GF-D8 (cell line): ENCODE measurements at places on chromosomes 1 and 21.
A peak's percentile ranks its signal among the peaks of the same experiment; 100 is the strongest.

- no peak for DNase-seq
Measured at GRCh38 chr1:221510793-221511503, 230.9 kb downstream of the DUSP10 start.

- DNase-seq: no peak
Measured at GRCh38 chr1:2226525-2227345, 1.4 kb upstream of the SKI start.

DNA sequence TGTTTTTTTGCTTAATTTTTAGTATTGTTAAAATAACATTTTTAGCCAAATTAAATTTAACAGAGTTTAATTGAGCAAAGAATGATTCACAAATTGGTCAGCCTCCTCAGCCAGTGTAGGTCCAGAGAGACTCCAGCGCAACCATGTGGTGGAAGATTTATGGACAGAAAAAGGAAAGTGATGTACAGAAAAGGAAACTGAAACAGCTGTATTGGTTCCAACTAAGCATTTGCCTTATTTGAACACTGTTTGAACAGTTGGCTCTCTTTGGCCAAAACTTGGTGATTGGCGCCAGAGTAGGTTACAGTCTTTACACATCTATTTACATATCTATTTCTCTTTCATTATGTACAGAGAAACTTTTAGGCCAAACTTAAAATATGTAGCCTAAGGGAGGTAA is 19.4 kb downstream of the RPS6KC1 start:
- peak; percentile 15 for DNase-seq

DNA sequence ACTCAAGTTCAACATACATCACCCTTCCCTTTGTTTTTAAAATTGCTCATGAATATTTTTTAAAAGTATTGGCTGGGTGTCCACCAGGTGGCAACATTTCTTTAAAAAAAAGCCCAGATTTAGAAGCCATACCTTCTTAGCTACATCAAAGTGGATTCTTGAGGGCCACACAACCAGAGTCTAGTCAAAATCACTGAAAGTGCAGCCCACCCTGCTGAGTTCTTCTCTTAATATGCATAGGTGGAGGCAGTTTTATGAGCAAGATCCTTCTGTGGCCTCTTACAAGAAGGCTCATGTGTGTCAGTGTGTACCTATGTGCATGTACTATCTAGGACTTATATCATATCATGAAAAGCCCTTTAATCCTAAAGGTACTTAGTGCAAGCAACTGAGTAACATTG is 16.9 kb upstream of the GNG12 start:
- DNase-seq: no peak

DNA sequence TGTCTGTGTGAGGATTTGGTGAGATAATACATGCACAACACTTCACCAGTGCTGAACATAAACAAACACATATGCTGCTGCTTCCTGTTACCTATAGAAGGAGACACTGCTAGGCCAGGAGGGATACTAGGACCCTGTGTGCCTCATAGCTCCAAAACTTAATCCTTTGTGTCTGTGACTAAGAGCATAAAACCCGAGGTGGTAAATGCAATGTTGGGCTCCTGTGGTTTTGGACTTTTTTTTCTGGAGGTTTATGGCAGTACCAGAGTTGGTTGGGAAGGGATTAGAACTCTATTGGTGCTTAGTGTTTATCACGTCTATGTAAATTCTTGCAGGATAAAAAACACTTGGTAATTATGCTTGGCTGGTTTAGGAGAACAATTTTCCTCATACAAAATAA is 122.9 kb downstream of the NUF2 start:
- DNase-seq: no peak

DNA sequence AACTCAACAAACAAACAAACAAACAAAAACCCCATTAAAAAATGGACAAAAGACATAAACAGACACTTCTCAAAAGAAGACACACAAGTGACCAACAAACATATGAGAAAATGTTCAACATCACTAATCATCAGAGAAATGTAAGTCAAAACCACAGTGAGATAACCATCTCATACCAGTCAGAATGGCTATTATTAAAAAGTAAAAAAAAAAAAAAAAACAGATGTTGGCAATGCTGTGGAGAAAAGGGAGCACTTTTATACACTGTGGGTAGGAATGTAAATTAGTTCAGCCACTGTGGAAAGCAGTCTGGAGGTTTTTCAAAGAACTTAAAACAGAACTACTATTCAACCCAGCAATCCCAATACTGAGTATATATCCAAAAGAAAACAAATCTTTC is 94.7 kb downstream of the PLPP3 start:
- no peak for DNase-seq

DNA sequence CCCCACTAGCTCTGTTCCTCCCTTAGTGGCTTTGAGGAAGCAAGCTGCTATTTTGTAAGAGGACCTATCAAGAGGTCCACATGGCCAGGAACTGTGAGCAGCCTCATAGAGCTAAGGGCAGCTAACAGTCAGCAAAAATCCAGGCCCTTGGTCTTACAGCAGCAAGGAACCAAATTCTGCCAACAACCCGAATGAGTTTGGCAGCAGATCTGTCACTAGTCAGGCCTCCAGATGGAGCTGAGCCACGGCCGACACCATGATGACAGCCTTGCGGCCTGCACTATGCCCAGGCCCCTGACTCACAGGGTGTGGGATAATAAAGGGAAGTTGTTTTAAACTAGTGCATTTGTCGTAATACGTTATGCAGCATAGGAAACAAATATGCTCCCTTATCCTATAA is 28.0 kb upstream of the H3-3A start:
- peak; percentile 97 for DNase-seq

- DNase-seq: no peak
Measured at GRCh38 chr1:225508538-225509375, 80.9 kb upstream of the LBR start.

- DNase-seq: no peak
Measured at GRCh38 chr1:167165219-167165618, 55.5 kb upstream of the POU2F1 start.

DNA sequence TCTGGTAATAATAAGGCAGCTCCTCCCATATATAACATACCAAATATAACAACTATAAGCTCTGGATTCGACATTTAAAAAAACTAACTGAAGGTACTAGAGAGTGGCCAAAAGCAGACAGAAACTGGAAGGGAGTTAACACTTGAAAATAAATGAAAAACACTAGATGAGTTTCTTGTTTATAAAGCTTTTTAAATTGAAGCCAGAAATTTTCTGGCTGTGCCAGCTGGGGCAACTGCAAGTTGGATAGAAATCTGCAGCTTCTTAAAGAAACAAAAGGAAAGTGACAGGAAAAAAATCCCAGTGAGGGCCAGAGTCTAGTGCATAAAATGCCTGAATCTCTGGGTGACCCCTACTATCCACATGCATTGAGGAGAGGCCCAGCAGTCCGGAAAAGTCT is 432.7 kb downstream of the SMYD3 start:
- DNase-seq: no peak

DNA sequence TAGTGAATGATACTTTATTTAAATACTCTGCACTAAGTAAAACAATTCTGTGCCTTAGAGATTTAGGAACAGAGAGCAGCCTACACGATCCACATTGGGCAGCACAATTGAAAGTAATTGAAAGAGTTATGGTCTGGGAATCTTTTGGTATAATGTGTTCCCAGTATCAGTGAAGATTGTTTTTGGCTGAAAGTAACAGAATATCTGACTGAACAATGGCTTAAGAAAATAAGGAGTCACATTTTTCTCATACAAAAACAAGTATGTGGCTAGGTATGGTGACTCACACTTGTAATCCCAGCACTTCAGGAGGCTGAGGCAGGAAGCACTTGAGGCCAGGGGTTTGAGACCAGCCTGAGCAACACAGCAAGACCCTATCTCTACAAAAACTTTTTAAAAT is 306.2 kb downstream of the NFIA start:
- no peak for DNase-seq

DNA sequence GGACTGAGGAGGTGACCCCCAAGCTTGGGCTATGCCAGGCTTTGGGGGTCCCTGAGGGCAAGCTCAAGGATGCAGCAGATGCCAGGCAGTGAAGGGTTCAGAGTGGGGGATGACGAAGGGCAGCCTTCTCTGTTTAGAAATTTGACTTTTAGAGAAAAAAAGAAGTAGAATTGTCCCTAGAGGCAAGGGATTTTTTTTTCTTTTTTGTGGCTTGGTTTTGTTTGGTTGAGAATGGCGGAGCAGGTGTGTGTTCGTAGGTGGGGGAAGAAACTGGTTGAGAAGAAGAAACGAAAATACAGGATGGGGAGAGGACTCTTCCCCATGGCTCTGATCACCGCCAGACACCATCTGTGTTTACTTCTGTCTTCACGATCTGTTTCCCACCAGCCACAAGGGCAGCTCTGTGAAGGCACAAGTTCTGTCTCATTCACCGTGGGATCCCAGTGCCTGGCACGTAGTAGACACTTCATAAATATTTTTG is 8.2 kb downstream of the PLA2G5 start:
- DNase-seq: no peak

GRCh38 chr1:144101397-144102045 is 129.7 kb upstream of the FAM72C start:
- DNase-seq: no peak

DNA sequence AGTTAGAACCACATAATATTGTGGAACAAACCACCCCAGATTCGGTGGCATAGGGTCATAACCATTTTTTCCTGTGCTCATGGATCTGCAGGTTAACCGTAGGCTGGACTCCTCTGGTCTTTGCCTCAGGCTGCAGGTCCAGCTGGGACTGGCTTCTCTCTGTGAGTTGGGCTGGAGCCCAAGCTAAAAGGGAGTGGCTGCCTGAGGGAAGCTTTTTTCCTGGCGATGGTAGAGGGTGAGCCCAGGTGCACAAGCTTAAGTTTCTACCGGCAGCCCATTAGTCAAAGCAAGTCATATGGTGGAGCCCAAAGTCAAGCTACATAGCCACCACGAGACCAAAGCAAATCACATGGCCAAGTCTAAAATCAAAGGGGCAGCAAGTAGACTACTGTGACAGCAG is 13.8 kb downstream of the EPHX4 start:
- no peak for DNase-seq

DNA sequence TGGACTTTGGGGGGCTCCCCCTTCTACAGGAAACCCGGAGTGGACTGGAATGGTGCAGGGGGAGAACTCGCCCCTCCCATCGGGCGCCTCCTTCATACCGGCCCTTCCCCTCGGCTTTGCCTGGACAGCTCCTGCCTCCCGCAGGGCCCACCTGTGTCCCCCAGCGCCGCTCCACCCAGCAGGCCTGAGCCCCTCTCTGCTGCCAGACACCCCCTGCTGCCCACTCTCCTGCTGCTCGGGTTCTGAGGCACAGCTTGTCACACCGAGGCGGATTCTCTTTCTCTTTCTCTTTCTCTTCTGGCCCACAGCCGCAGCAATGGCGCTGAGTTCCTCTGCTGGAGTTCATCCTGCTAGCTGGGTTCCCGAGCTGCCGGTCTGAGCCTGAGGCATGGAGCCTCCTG is at the start of gene TNFRSF14:
Gene TNFRSF14 (plus strand): TSS at position 95 of the 401 bp plus-strand sequence. CDS start 294 bp downstream, at position 389.
- no peak for DNase-seq

DNA sequence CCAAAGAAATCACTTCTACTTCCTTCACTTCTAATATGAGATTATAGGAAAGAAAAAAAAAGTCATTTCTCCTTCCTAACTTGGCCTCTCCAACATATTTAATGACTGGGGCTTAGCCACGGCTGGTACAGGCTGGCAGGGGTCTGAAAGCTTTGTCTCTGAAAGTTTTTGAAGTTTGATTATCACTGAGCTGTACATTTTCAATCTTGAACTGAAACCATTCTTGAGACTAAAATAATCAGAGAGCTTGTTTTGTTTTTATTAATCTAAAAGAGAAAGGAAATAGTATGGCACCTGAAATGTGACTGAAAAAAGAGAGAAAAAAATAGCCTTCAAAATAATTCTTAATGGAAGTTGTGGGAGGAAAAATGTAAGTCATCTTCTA is 3.8 kb upstream of the KRTAP19-8 start:
- DNase-seq: no peak

- DNase-seq: no peak
Measured at GRCh38 chr1:16117369-16117768, 38.5 kb downstream of the EPHA2 start.

DNA sequence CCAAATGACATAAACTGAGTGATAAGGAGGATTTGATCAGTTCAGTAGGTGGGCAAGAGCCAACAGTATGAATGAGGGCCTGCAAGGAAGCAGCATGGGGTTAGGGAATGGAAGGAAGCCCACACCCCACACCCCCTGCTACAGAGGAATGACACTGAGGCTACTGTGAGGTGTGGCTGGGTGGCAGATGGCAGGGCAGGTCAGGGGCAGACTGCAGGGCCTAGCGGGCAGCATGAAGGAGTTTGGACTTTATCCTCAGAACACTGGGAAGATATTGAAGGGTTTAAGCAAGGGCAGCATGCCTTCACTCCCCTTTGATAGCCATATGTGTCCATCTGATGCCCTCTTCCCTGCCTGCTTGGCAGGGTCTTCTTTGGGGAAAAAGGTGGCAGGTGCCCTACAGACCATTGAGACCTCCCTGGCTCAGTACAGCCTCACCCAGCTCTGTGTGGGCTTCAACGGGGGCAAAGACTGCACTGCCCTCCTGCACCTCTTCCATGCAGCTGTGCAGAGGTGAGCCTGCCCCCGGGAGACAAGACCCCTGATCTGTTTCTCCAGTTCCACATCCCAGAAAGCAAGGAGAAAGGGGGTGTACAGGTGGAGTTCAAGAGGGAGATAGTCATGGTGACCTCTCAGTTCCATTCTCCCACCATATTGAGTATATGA is 4.1 kb upstream of the LENEP start:
- no peak for DNase-seq

DNA sequence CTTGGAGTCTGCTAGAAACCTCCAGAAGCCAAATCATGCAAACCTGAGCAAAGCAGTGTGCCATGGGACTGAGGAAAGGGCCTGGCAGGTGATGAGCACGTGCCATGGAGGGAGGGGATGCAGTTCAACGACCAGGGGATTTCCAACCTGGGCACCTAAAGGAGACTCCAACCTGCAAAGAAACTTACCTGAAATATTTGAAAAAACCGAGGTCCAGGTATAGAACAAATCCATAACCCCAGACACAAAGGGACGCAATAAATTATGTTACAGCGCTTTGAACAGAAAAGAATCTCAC is 8.9 kb downstream of the UBASH3A start:
- DNase-seq: no peak

DNA sequence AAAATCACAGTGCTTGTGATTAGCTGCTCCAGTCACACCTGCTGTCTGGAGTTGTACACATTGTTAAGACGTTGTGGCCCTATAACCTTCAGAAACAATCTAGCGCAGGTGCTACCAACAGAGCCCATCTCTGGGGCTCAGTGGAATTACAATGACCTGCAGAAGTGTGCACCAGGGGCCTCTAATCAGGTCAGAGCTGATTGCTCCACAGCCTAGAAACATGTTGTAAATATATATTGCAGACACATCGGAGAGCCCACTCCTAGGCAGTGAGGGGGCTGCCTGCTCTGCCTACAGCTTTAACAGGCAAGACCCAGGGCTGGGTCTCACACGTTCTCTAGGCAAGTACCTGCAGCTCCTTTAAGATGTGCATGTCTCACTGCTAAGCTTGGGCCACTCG is 302.0 kb downstream of the SIPA1L2 start:
- no peak for DNase-seq

- DNase-seq: peak; percentile 88
Measured at GRCh38 chr1:220137019-220137786, 43.3 kb downstream of the IARS2 start.

- DNase-seq: no peak
Measured at GRCh38 chr1:41898191-41898713, 20.5 kb downstream of the HIVEP3 start.

GRCh38 chr1:156245451-156246232 is 2.2 kb downstream of the PAQR6 start:
- no peak for DNase-seq
